ENCODE measurements at places on chromosomes 4 and X. TPM values are rescaled to one million over a fixed set of nuclear protein-coding genes. Genes with fewer than 3 reads are reported as not detected.

GRCh38 chr4:52560844-52561280 is 98.2 kb downstream of the USP46 start:
- DNase-seq, result no peak

- DNase-seq, result no peak
These were observed 783.0 kb upstream of the AADAT start for GRCh38 chr4:170872794-170873193.

DNA sequence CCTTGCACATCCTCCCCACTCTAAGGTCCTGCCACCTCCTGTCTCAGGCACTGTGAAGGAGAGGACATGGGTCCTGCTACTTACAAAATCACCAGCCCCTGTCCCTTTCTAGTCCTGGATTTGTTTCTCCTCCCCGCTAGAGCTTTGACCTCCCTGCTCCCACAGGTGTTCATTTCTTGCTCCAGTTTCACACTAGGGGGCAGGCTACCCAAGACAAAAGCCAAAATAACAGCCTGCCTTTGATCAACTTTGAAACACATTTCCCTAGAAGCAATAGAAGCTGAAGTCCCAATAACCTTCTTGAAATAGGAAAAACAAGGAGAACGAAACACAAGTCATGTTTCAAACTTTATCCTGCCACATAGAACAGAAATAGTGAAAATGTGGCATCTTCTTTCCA is 164.4 kb downstream of the QDPR start:
- no peak for DNase-seq

Gene PI4K2B
- 25.9 TPM for total RNA-seq

Gene PYURF
- total RNA-seq, result 53.2 TPM

GRCh38 chrX:49106930-49107329 is 16.6 kb downstream of the GPKOW start:
- peak; percentile 17 for DNase-seq

- no peak for DNase-seq
These were observed 25.2 kb upstream of the AP1AR start for GRCh38 chr4:112206431-112206830.

DNA sequence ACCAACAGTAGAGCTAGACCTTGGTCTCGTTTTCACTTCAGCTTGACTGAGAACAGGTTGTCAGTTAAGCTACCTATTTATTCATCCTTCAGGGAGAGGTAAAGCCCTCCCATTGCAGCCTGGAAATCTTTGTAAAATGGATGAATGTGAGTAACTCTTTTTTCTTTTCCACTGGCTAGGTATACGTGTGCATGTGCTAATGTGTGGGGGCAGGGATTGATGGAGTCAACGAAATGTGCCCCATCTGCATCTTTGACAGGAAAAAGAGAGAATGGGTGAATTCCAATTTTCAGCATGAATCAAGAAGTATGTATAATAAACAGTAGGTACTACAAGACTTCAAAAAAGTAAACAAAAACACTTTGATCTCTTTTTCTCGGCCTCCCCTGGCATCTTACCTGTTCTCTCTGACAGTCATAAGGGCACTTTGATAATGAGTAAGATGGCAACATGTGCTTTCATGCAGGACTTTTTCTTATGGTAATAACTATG is at the start of gene IL21:
IL21 (minus strand) TSS at position 51 of the 492 bp plus-strand sequence. CDS start 55 bp downstream, outside the sequence.
- no peak for DNase-seq

Gene BLOC1S4
- total RNA-seq, result 11.8 TPM

Gene NPY2R
- total RNA-seq, result 1.7 TPM

Gene SMARCA1
- 3.1 TPM for total RNA-seq

DNA sequence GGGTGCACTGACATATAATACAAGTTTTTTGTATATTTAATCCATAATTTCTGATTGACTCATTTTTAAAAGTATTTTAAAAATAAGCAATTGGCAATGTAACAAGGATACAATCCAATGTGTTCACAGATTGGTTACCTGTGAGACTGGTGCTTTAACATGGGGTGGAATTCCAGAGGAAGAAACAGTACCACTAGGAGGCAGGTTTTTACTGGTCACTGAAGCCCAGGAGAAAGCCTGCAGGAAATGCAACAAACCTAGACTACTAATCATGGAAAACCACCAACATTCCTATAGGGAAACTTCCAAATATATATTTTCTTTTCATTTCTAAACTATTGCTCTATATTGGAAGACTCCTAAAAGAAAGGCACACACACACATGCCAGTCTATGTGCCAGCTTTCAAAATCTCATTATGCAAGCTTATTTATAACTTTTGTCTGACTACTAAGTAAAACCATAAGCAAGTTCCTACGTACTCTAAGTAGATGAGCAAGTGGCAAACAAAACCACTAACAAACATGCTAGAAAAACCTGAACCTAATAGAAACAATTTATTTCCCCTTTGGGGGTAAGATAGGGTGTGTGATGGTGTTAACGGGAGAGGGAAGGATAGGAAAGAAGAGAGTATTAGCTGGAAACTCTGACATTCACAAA is 19.2 kb downstream of the G3BP2 start:
- DNase-seq, result no peak

DNA sequence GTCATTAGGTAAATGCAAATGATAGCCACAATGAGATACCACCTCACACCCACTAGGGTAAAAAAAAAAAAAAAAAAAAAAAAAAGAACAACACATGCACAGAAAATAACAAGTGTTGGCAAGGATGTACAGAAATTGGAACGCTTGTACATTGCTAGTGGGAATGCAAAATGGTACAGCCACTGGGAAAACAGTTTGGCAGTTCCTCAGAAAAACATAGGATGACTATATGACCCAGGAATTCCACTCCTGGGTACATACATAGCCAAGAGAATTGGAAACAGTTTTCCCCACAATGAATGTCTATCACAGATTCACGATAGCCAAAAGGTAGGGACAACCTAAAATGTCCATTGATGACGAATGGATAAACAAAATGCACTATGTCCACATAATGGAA is 161.3 kb upstream of the MAMLD1 start:
- no peak for DNase-seq

Gene HSD17B13
- total RNA-seq, result 1.8 TPM

Gene MAGEA2
- not detected for total RNA-seq

DNA sequence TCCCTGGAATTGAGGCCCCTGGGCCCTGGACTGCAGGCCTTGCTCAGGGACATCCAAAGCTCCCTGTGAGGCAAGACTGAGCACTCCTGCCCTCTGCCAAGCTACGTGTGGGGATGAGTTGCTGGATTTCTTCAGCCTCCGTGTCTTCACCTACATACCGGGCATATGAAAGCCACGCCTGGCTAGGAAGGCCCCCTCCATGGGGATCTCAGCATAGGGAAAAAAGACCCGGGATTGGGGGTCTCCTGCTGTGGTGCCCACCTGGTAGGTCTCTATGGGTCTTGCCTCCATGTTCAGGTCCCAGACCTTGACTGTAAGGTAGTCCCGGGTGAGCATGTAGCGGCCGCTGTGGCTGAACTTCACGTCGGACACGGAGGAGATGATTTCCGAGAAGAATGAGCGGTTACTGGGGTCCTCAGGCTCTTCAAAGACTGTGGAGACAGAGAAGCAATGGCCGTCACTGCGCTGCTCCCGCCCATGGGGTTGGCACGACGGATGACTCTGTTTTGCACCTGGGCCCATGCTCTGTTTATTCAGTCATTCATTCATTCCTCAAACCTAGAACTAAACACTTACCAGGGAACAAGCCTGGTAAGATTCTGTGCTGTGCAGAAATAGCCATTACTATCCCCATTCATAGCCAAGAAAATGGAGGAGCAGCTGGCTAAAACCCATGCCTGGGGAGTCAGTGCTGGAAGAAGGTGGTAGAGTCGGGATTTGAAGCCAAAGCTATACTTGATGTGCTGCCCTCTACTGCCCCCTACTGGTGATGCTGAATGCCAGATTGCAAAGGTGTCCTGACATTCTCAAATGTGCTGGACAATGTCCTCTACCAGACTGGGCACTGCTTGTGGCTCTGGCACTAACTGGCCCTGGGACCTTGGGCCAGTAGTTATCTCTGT is 63.9 kb downstream of the WFS1 start:
- DNase-seq, result no peak

GRCh38 chrX:45907786-45908185 is 637.4 kb downstream of the ZNF674 start:
- no peak for DNase-seq

DNA sequence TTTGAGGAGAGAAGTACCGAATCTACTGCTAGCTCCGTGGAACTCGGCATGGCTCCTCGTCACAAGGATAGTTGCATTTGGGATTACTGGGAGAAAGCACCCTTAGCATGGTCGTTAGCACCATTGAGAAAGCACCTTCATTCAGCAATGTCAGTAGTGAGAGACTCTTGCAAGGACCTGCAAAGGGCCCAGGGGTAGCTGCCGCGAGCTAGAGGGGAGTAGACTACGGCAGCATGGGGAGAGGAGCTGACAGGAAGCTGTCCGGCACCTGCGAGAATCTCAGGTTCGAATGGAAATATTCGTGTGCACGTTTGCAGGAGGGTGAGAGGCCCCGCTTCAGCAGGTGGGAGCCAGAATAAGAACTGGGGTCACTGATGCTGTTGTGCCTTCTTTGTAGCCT is 20.2 kb downstream of the TLR10 start:
- DNase-seq, result no peak

Gene SPATA18
- 8.4 TPM for total RNA-seq

- no peak for DNase-seq
These were observed 15.3 kb downstream of the SEPSECS start for GRCh38 chr4:25144870-25145481.

Gene PARM1
- 286 TPM for total RNA-seq

DNA sequence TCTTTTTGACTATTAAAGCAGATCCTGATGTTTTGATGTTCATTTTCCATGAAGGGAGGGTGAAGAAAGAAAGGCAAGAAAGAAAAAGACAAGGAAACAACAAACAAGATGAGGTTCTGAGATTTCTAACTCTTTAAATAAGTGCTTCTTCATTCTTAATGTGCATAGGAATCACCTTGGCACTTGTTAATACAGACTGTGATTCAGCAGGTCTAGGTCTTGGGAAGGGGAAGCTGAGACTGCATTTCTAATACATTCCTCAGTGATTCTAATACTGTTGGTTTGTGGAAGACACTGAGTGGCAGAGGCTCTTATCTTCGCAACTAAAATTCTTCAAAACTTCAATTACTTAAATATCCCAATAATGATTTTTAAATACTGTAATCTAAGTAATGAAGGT is 95.2 kb upstream of the NAP1L5 start:
- no peak for DNase-seq

DNA sequence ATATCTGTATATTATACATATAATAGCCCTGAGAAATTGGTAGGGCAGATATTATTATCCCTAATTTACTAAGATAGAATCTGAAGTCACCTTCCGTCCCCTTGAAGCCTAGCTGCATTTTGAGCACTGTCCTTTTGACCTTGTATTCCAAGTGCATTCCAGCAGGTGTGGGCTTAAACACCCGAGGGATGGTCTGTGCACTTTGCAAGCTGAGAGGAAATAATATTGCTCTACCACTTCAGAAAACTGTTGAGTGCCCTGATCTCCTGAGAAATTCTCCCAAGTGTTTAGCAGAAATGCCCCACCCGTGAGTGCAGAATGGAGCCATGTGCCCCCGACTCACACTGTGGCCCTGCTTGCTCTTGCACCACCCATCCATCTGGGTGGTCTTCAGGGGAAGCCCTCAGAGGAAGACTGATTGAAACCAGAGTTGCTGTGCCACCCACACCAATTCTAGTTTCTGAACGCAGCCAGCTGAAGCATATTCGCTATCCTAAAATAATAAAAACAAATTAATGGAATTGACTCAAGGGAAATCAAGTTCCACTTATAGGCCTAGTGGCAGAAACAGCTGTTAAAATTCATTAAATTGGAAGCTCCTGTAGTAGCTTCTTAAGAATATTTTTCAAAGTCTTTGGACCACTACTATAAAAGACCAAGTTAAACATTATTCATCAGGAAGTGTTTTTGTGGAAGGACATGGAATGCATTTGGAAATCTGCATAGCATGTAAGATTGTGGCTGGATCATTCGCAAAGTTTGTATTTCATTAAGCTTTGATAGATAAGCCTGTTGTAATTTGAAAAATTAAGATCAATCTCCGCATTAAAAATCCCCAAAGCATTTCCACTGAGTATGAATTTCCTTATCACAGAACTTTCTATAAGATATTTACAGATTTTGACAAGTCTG is 41.3 kb upstream of the PRKG2 start:
- DNase-seq, result no peak

Gene ARHGAP6
- 2.2 TPM for total RNA-seq

GRCh38 chr4:76767983-76768382 is 130.0 kb downstream of the SOWAHB start:
- DNase-seq, result no peak

All from mucosa of descending colon (tissue), 3 donors.